ENCODE measurements at places on chromosomes 5 and 9.

GRCh38 chr5:139049780-139050179, 148.4 kb downstream of the SIL1 start:
- no peak for DNase-seq

DNA sequence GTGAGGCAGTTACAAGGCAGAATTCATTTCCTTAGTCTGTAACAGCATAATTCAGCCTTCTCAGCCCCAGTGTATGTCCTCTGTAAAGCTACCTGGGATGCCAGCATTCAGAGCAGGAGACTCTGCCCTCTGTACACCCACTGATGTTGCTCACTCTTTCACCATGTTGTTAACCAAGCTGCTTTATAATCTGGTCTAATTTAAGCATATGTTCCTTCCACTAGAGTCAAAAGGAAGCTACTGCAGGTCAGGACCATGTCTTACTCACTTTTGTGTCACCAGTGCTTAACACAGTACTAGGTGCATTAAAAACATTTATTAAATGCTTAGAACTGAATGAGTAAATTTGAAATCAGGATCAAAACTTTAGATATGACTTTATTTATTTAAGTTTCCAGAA, 185.6 kb downstream of the FBXL17 start:
- no peak for DNase-seq

GRCh38 chr9:94920420-94921091, 194.1 kb downstream of the AOPEP start:
- DNase-seq = no peak

- peak; percentile 50 for DNase-seq
Observed at GRCh38 chr9:111356481-111357244, 26.6 kb upstream of the OR2K2 start.

DNA sequence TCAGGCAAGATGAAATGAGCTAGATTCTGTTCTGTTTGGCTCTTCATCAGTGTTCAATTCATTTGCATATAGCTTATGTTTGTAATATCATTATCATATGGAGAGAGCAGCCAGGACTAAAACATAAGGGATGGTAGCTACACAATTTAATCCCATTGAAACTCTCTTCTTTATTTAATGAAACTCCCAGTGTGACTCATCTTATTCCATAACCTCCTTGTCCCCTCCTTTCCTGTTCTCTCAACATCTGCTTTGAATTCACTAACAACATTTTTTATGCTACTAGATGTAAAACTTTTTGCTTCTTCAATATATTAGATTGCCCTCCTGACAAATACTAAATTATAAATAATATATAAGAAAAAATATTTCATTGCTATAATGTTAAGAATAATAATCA, 1823.4 kb downstream of the MAT2B start:
- no peak for DNase-seq

- DNase-seq = no peak
Observed at GRCh38 chr9:92064711-92065110, 50.5 kb downstream of the SPTLC1 start.

DNA sequence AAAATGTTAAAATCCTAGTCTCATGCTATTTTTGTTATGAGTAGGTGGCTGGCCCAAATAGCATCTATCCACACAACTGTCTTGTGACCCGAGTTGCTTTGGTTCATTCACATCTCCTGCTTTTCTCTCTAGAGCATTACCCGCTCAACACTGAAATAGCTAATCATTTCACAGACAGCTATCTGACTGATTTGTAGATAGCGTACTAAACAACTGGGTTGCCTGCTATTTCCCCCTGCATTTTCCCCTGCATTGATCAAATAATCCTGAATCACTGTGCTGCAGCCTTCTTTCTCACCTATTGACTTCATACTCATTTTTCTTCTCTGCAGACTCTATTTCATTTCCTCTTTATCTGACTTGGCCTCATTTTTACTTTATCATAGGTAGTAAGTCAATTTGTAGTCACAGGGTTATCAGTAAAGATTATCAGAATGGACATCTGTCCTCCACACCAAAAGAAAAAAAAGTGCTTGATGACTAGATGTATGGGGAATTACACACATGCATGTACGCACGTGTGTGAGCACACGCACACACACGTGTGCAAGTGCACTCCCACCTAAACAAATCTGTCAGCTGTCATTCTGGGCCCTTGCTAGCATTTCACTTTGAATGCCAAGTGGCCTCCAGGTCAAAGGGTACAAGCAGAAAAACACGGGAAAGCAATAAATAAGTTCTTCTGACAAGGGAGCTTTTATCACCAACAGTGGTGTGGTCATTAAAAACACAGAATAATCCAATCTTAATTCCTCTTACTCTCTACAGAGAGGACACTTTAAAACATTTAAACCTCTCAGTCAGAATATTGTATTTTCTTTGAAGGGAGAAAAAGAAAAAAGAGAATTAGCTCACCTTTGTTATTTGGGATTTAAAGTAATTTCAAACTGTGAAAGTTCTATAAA, 501.6 kb downstream of the EFNA5 start:
- DNase-seq = no peak

- peak; percentile 65 for DNase-seq
Observed at GRCh38 chr5:160390787-160391696, 8.8 kb downstream of the FAM200C start.

GRCh38 chr5:93665648-93666047, 75.8 kb downstream of the POU5F2 start:
- DNase-seq = no peak

GRCh38 chr5:160843240-160843639, 8.8 kb downstream of the ATP10B start:
- DNase-seq = no peak

DNA sequence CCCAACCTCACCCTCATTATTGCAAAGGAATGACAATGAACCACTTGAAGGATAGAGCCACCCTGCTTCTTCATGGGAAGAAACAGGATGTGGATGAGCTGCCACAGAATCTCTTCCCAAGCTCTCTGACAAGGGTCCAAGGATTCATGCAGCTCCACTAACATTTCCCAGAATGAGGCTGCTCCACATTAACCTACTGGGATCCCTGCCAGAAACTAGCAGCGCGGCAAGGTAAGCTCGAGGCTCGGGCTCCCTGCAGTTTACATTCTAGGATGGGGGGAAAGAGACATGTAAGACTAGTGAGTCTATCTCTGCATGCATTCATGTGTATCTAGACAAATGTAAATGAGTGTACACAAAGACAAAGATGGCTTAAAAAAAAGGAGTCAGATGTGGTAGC, 12.1 kb downstream of the DCAF12 start:
- DNase-seq = no peak

DNA sequence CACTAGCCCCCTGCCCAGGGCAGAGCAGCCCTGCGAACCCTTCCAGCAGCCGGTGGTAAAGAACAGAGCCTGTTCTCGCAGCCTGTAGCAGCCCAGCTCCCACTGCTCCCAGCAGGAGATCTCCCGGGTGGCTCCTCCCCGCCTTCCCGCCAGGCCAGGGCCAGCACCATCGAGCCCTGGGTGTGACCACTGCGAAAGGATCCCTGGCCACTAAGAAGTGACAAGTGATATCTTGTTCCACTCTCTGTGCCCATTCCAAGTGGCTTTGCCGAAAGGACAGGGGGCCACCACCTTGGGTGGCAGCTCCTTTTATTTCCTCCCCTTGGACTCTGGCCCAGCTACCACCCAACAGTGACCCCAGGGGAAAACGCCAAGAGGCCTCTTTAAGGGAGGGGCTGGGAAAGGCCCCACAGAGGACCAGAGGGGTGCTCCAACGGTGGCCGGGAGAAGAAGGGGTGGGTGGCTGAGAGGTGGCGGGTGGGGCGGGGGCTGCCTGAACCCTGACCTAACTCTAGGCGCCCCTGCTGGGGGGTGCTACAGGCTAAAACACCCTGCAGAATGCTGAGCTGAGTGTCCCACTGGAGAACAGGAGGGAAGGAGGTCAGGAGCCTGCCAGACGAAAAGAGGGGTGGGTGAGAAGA, 1.6 kb downstream of the NACC2 start:
- DNase-seq = peak; percentile 62

- no peak for DNase-seq
Observed at GRCh38 chr5:135393691-135394090, 5.3 kb downstream of the MACROH2A1 start.

DNA sequence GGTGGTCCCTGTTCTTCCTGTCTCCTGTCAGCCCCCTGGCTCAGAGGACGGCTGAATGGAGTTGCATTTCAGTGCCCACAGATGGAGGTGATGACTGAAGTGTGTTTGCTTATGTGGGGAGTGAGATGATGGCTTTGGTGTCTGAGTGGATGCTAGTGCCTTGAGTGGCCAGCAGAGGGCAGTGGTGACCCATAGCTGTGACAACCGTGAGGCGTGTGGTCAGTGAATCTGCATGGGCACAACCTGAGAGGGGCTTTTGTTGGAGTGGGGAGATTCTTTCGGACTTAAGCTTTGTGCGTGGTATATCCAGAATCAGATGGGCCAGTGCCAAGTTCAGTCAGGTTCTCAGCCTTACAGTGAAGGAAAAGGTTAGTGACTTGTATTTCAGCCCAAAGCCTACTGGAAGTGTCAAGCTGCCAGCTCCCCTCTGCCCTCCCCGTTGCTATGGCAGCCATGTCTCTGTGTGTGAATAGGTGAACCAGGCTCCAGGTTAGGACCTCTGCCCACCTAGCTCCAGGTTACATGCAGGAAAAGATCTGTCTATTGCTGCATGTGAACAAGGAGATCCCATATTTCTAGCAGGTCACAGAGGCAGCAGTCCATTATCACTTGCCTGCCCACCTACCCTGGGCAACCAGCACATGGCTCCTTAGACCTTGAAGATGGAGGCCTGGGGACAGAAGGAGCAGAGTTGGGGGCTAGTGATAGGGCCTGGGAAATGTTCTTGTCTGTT, 14.7 kb upstream of the CXXC5 start:
- DNase-seq = no peak

DNA sequence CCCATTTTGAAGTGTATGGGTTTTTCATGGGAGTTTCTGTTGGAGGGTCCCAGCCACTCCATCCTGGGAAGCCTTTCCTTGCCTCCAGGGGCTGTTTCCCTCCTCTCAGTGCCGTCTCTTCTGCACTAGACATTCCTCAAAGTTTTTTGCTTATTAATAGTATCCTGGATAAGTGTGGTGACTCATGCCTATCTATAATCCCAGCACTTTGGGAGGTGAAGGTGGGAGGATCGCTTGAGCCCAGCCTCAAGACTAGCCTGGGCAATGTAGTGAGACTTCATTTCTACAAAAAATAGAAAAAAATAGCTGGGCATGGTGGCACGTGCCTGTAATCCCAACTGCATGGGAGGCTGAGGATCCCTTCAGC, 43.1 kb downstream of the RALGPS1 start:
- no peak for DNase-seq

GRCh38 chr9:89480825-89481537, 16.9 kb downstream of the SEMA4D start:
- DNase-seq = no peak

- no peak for DNase-seq
Observed at GRCh38 chr9:1469996-1470395, 419.8 kb downstream of the DMRT2 start.

GRCh38 chr9:132780230-132781007, 97.7 kb downstream of the AK8 start:
- DNase-seq = no peak

- no peak for DNase-seq
Observed at GRCh38 chr9:2486988-2487387, 134.6 kb upstream of the VLDLR start.

- no peak for DNase-seq
Observed at GRCh38 chr5:106849266-106849665, 821.5 kb downstream of the EFNA5 start.

GRCh38 chr9:16532681-16533450, 337.6 kb downstream of the BNC2 start:
- DNase-seq = no peak

GRCh38 chr5:113056988-113057387, 80.4 kb downstream of the DCP2 start:
- no peak for DNase-seq

- no peak for DNase-seq
Observed at GRCh38 chr5:78300464-78301045, 6.1 kb upstream of the AP3B1 start.

- no peak for DNase-seq
Observed at GRCh38 chr5:135127439-135128240, 93.6 kb upstream of the PITX1 start.

DNA sequence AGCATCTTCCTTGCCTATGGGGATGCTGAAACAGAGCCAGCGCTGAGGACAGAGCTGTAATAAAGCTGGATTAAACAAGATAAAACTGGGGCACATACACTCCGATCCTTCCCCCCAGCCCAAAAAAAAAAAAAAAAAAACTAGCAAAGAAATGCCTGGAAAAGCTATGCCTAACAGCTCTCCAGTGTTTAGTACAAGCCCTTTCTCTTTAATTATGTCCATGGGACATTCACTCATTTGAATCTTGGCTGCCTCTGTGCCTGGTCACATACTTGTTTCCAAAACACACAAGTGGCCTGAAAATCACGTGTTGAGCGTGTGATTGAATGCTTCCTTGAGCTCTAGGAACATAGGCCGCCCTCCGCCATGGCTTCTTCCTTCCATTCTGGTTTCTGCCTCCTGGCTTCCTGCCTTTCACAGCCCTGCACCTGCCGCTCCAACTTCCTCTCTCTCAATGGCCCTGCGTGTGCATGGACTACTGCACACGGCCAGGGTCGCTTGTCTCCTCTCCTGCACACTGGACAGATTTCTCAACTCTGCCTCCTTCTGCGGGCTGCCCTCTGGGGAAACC, 111.0 kb upstream of the RETREG1 start:
- no peak for DNase-seq

GRCh38 chr9:96565671-96566497, 53.8 kb downstream of the CDC14B start:
- DNase-seq = no peak

DNA sequence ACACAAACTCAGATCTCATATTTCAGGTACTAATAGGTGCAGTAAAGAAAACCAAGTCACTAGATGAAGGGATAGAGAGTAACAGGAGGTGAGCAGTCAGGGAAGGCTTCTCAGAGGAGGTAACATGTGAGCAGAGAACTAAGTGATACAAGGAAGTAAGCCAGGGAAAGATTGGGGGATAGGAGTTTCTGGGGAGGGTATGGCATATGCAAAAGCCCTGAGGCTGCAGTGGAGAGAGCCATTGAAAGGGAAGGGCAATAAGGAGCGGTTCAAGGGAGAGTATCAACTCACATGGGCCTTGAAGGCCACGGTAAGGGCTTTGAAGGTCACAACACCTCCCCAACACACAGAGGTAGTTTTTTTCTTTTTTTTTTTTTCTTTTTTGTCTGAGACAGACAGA, 6.9 kb downstream of the OLFML2A start:
- no peak for DNase-seq

DNA sequence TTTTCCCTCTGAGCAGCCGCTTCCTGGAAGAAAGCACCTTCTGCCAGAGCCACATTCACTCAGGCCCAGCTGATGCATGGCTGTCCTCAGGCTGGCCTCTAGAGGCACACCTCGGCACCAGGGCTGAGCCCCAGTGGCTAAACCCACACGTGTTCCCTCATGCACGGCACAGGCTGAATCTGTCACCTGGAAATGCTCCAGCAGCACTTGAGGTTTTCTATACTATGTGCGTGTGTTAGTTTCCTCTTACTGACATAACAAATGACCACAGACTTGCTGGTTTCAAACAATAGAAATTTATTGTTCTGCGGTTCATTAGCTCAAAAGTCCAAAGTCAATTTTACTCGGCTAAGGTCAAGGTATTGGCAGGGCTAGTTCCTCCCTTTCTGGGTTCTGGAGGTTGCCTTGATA, 141.4 kb downstream of the LRRC70 start:
- no peak for DNase-seq
